Stimulated activated CD4-positive, alpha-beta T cell treated with anti-CD3 and anti-CD28 coated beads, Interleukin-1b, Interleukin-23, amount 100 ng/mL, for 1 hour (primary cell): ENCODE measurements at places on chromosomes 3 and 15.

GRCh38 chr15:55319537-55320237, 665 bp downstream of the PIGB start:
- DNase-seq = no peak

DNA sequence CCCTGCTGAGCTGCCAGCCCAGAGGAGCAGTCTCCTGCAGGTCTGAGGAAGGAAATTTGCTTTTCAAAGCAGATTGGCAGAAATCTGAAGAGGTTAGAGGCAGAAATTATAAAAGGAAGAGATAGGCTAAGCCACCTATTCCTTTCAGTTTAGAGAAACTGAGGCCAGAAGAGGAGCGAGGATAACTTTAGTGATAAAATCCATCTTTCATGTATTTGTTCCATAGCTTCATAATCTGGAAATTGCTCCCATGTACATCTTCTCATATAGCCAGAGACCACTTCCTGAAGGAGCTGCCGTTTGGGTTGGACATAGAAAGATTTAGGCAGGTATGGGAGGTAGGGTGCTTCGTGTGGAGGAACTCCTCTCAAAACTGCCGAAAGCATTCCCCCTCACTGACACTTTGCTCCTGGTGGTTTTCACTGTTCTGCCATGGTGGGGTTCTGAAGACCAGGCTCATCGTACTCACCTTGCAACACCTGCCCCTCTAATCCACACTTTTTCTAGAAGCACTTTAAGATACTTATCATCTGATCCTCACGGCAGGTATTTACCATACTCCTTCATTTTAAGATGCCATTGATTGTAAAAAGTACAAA, 670 bp upstream of the ACAP2 start:
- DNase-seq = no peak

DNA sequence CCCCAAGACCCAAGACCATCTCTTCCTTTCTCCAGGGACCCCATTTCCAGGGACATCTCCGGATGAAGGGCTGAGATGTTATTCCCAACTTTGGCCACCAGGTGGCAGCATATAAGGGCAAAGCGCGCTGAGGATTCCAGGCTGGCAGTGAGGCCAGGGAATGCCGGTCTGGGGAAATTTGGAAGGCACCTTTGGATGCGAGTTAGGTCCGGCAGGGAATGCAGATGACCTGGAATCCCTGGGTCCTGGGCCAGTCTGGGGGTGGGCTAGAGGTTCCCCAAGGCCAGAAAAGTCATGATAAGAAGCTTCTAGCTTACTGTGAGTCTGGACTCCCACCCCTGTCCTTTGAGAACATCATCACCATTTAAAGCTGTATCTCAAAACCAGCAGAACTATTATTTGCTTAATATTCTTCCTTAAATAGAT, 1.6 kb upstream of the CHST13 start:
- peak; percentile 7 for DNase-seq

- DNase-seq = no peak
These were observed 783.3 kb upstream of the ARRDC4 start for GRCh38 chr15:97177151-97177577.

- no peak for DNase-seq
These were observed 31.2 kb downstream of the ZPLD1 start for GRCh38 chr3:102466001-102466400.

GRCh38 chr3:62415312-62415801, 42.0 kb upstream of the FEZF2 start:
- no peak for DNase-seq

DNA sequence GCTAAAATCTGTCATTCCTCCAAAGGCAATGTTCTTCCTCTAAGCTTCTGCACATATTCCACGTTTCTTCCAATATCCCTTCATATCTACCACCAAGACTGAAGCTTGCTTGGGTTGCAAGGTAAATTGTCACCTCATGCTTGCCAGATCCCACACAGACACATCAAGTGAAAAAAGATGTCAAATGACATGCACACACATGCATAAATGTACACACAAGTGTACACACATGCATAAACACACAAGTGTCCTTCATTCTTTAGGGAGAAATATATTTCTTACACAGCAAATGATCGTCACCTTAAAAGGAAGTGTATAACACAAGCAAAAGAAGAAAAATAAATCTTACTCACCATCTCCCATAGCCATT, 59.4 kb downstream of the CLASP2 start:
- DNase-seq = no peak

DNA sequence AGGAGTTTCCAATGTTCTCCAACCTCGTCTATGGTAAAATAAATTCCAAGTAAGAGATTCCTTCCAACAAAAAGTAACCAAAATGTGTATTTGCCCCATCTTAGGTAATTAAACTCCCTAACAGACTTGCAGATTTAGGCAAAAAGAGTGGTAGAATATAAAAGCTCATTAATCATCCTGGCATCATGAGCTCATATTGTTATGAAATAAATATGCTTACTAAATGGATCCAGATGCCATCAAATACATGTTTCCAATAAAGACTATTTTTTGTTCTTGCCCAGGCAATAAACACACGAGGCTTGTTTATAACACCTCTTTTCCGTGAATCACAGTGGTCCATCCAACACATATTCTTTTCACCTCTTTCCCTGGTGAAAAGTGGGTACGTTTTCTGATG, 189.4 kb downstream of the THSD4 start:
- DNase-seq = no peak

DNA sequence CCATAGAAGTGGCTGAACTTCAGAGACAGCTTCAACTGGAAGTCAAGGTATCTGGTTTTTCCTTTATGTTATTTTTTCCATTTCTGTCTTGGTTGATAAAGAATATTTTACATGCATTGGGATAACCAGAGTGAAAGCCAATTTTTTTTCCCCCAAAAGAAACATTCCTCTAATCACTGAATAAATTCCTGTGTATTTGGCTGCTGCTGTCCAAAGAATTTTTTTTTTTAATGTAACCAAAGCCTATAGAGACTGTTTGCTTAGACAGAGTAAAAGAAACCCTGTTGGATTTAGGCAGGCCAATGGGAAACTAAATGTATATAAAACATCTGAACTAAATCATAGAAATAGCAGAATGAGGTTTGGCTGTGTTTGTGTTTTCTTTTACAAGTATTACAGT, 75.2 kb downstream of the CGNL1 start:
- DNase-seq = no peak

DNA sequence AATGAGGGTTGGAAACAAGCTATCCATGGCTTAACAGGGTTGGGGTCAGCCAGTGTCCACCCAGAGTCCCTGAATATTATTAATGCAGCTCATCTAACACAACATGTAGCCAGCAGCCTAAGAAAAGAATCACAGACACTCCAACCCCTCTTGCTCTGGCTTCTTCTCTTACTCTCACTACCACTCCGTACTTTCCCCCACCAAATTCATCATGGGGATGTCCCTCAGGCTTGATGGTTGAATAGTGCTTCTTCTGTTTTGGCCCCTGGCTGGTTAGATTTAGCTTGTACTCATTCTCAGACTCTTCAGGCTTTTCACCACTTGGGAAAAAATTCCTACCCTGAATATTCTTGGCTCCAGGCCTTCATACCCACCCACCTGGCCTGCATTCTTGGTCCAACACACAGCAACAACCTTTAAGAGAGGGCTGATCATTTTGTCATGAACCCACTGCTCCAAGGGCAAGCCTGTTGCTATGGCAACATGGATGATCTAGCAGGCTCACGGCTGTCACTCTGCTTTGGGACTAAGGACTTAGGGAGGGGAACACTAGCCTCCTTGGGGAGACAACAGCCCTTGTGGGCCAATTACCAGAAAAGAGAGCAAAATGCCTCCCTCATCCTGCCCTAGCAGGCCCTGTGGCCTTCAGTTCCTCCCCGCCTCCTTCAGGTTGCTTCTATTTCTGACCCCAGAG, 9.4 kb upstream of the MED12L start:
- DNase-seq = no peak
